ENCODE measurements at places on chromosomes 16 and 17.

GRCh38 chr16:67940446-67941089 lies 3.4 kb downstream of the LCAT start:
- DNase-seq: no peak

DNA sequence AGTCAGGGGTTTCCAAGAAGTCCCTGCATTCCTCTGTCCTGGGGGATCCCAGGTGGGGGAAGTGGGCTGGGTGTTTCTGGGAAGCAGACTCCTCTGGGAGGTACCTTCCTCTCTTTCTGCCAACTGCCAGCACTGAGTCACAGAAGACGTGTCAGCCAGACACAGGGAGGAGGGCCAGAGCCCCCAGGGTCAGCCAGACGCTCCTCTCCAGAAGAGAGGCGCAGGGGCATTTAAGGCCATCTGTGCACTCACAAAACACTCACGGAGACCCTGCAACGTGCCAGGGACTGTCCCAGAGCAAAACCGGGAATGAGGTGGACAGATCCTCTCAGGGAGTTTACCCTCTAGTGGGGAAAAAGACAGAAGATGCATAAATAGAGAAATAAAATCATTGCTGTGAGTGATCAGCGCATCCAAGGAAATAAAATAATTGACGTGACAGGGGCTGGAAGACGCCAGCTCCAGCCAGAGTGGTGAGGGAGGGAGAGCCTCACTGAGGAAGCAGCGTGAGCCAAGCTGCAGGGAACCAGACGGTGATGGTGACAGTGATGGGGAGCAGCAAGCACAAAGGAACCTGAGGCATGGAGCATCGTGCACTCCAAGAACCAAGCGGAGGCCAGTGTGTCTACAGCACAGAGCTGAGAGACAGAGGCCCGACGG lies 105.4 kb downstream of the ZNF423 start:
- no peak for DNase-seq

DNA sequence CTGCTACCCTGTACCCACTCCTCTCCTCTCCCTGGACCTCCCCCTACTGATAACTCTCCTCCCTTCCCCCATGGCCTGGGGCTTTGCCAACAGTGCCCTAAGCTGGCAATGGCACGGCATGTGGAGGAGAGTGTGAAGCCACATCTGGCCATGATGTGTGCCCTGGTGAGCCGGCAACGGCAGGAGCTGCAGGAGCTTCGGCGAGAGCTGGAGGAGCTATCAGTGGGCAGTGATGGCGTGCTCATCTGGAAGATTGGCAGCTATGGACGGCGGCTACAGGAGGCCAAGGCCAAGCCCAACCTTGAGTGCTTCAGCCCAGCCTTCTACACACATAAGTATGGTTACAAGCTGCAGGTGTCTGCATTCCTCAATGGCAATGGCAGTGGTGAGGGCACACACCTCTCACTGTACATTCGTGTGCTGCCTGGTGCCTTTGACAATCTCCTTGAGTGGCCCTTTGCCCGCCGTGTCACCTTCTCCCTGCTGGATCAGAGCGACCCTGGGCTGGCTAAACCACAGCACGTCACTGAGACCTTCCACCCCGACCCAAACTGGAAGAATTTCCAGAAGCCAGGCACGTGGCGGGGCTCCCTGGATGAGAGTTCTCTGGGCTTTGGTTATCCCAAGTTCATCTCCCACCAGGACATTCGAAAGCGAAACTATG lies 5.2 kb downstream of the TRAF4 start:
- DNase-seq: no peak

GRCh38 chr17:21090902-21091618 lies 35.7 kb upstream of the DHRS7B start:
- no peak for DNase-seq

- DNase-seq: no peak
Observed at GRCh38 chr16:69064124-69064763, 41.2 kb upstream of the HAS3 start.

DNA sequence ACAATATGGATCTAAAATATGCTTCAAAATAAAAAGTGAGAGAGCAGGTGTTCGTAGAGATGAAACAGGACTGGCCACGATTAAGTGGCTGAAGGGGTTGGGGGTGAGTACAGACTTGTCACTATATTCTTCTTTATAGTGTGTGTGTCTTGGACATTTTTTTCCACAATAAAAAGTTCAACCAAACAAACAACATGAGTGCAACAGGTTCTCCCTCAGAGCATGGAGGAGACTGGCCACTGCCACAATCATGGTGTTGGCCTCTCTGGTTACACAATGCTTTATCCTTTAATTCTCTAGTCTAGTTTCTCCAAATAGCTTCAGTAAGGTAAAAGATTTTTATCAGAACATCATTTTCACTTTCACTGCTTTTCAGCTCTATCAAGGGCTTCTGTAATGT lies 109.3 kb downstream of the PARN start:
- DNase-seq: no peak

DNA sequence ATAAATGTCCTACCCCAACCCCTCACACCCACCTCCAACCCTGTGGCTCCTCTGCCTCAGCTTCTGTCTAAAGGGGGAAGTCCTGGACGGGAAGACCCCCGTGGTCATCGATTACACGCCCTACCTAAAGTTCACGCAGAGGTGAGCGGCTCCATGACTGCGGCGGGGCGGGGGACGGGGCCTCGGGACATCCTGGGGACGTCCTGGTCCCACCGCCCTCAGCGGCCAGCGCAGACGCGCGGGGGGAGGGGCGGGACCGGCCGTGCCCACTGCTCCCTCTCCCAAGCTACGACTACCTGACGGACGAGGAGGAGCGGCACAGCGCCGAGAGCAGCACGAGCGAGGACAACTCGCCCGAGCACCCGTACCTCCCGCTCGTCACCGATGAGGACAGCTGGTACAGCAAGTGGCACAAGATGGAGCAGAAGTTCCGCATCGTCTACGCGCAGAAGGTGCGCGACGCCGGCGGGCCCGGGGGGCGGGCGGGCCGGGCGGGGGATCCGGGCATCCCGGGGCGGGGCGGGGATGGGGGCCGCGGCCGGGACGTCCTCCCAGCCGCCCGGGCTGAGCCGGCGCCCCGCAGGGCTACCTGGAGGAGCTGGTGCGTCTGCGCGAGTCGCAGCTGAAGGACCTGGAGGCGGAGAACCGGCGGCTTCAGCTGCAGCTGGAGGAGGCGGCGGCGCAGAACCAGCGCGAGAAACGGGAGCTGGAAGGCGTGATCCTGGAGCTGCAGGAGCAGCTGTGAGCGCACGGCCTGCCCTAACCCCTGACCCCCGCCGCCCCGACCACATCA lies 6.7 kb downstream of the RUNDC3A start:
- DNase-seq: peak; percentile 80

DNA sequence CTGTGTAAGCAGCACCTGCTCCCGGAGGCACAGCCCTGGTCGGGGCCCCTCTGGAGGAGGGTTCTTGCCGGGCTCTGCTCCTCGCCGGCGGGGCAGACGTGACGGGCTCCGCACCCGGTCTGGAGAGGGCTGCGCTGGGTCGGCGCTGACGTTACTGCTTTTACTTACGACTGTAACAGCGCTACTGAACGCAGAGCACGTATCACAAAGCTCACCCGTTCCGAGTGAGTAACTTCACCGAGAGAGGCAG lies 1.3 kb upstream of the RAB40C start:
- no peak for DNase-seq

GRCh38 chr16:19808061-19808641 lies 76.5 kb downstream of the GPRC5B start:
- DNase-seq: no peak

DNA sequence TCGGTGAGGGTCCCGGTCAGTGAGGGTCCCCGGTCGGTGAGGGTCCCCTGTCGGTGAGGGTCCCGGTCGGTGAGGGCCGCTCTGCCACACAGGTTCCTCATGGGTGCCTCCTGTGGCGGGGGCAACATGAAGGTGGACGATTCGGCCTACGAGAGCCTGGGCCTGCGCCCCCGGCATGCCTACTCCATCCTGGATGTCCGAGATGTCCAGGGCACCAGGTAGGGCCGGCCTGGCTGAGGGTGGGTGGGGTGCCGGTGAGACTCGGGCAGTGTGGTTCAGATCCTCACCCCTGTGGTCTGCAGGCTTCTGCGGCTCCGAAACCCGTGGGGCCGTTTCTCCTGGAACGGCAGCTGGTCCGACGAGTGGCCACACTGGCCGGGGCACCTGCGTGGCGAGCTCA lies 9.0 kb upstream of the PRR35 start:
- DNase-seq: no peak

- no peak for DNase-seq
Observed at GRCh38 chr17:4208238-4208637, 55.5 kb downstream of the ANKFY1 start.

DNA sequence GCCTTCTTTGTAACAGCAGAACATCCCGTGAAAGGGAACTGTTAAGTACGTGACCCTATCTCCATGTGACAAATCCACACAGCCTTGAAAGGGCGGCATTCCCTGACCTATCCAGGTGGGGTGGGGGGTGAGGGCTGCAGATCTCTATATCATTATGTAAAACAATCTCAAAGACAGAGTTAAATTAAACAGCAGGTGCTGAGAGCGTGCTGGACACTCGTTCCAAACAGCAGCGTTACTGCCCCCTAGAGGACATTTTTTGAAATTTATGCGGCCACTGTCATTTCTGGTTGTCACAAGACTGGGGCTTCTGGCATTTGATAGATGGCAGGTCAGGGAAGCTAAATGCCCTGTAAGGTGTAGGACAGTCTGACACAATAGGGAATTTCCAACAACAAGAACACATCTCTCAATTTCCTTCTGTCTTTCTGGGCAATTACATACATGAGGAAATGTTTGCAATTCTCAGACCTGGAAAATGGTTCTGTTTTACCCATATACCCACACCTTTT lies 6.7 kb upstream of the SLC25A39 start:
- peak; percentile 63 for DNase-seq

DNA sequence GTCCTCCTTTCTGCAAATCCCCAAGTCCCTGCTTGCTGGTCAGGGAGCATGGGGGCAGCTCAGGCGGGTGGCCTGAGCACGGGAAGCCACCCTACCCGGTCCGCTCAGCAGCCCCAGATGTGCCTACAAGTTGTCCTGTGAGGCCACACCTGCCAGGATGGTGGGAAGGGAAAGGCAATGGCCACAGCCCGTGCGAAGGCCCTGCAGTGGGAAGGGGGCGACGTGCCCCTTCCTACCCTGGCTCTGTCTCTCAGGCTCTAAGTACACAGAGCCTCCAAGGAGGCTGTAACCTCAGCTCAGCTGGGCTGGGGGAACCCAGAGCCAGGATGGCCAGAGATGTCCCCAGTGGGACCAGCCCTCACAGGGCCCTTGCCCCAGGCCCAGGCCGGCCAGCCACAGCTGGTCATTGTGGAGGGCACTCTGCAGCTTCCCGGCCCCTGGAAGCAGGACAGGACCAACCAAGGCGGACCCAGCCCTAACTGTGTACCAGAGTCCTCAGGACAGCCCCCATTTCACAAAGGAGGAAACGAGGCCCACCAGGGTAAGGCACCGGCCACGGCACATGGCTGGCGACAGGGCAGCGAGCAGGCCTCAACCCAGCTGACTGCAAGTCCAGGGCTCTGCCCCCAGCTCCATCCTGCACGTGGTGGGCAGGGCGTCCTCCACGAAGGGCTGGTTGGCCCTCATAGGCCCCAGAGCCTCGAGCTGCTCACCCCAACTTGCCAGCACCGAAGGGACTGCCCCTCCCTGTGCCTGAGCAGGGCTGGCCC lies 82.3 kb downstream of the RTN4RL1 start:
- DNase-seq: no peak

GRCh38 chr17:80790981-80791742 lies 200.5 kb upstream of the CHMP6 start:
- no peak for DNase-seq

- DNase-seq: no peak
Observed at GRCh38 chr16:87860553-87861299, 8.6 kb downstream of the SLC7A5 start.

- no peak for DNase-seq
Observed at GRCh38 chr17:33322063-33322462, 29.0 kb upstream of the ASIC2 start.

GRCh38 chr17:38674749-38675615 lies at the start of gene EPOP:
EPOP (minus strand) TSS chr17:38674957; CDS start chr17:38674495, 462 bp downstream.
- peak; percentile 74 for DNase-seq

DNA sequence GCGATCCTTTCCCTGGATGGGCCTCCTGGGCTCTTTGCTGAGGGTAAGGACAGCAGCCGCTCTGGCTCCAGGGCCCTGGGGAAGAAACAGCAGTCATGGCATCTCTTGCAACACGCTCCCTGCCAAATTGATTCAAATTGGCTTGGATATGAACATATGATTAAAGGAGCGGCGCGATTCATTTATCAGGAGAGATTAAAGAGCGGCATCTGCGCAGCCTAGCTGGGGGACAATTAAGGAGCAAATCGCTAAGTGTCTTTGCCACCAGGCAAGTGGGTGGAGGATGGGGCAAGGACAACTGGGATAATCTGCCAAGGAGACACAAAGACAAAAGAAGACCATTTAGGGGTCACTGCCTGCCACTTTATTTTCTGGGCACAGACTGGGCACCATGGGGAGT lies 27.8 kb downstream of the PIPOX start:
- no peak for DNase-seq

GRCh38 chr16:24132048-24132796 lies 123.9 kb upstream of the CACNG3 start:
- DNase-seq: no peak

DNA sequence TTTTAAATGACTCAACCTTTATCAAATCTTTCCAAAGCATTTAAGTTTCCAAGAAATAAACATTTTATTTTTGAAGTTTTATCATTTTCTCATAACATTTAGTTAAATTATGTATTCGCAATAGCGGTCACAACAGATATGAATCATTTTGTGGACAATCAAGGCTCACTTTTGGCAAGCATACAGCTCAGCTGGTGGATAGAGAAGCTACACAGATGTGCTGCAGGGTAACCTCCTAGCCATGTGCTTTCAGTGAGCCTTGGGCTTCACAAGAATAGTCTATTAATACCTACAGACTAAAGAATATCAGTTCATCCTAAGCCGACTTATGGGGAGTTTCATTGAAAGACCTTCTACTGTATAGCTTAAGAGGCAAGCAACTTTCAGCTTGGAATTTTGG lies 144.8 kb downstream of the MRTFB start:
- DNase-seq: no peak

GRCh38 chr16:27444015-27444414 lies 42.0 kb downstream of the IL21R start:
- DNase-seq: no peak

DNA sequence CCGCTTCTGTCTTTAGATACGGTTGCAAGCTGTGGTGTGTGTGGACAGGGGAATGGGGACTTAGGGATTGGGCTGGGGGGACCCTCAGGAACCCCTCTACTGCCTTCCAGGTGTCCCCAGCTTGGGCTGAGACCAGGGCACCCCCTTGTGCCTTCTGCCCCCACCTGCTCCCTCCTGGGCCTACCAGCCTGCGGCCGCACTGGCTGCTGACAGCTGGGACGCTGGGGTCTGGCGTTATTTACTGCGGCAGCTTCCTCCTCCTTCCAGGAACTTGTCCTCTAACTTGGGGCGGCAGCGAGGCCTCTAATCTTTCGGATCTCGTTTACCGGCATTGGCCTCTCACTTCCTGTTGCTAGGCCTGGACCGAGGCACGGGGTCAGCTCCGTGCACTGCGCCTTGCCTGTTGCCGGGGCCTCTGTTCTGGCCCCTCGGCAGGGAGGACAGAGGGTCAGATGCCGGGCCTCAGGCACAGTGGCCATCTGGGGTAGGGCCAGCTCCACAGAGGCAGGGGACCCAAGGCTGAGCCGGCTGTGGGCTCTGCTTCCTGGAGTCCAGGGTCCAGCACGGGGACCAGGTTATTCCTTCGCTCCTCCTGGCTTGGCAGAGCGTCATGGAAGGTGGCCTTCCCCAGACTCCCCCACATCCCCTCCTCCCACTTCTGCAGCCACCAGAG lies 31.8 kb downstream of the TMEM235 start:
- no peak for DNase-seq

GRCh38 chr17:39955726-39956225 lies 7.0 kb upstream of the GSDMA start:
- no peak for DNase-seq

GRCh38 chr17:8503807-8504206 lies 68.1 kb downstream of the NDEL1 start:
- no peak for DNase-seq

All from GM12892 (cell line).